Endodermal cell (in vitro differentiated cells): ENCODE measurements at places on chromosomes 12 and 14. TPM values are rescaled to one million over a fixed set of nuclear protein-coding genes. Genes with fewer than 3 reads are reported as not detected.

PIK3C2G gene
- 0.16 TPM in 1 of 2 replicates, not detected in the other for total RNA-seq

STAC3 gene
- total RNA-seq = 5.3 and 5.9 TPM in 2 replicates

DPPA3 gene
- total RNA-seq = 4.0 and 4.6 TPM in 2 replicates

HIP1R gene
- 16.9 to 26.0 TPM (median 24.9 TPM) in 3 replicates for total RNA-seq

FAM181A gene
- not detected in 2 replicates for total RNA-seq

EXOC3L4 gene
- total RNA-seq = 2.1 and 3.6 TPM in 2 replicates

XPOT gene
- total RNA-seq = 83.4 to 108 TPM (median 100 TPM) in 3 replicates

NFE2 gene
- 2.0 and 2.7 TPM in 2 replicates for total RNA-seq

FOXG1 gene
- 0.07 to 0.63 TPM (median 0.19 TPM) in 3 replicates for total RNA-seq

GRCh38 chr12:57148469-57149244 lies 1.2 kb upstream of the LRP1-AS start:
- no peak for DNase-seq
- H3K27me3 ChIP-seq = no peaks in the 10 kb centered on the region
- H3K4me3 ChIP-seq = no peak overlapping the region
- H3K36me3 ChIP-seq = peaks cover 62% of the 10 kb centered on the region
- no peak overlapping the region for H3K27ac ChIP-seq
- H3K4me1 ChIP-seq = peaks cover 26% of the 10 kb centered on the region

DNA sequence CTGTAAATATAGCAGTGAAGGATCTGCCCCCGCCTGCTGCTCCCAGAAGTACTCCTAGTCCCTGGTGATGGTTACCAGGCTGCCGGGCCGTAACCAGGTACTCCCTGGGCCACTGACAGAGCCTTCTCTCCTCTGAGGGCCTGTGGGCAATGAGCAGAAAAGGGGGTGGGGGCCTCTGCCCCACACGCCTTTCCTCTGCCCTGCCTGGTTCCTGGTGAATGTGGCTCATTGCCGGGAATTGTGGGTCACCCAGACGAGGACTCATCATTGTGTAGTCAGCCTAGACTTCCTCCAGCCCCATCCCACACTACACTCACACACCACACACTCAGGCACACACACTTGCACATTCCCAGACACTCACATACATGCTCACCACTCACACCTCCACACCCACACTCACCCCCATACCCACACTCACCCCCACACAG lies 35.7 kb upstream of the ACTN1 start:
- peaks cover 10% of the 10 kb centered on the region for H3K4me1 ChIP-seq
- H3K27me3 ChIP-seq = no peaks in the 10 kb centered on the region
- no peak overlapping the region for H3K4me3 ChIP-seq
- DNase-seq = no peak
- no peak overlapping the region for H3K27ac ChIP-seq
- no peaks in the 10 kb centered on the region for H3K36me3 ChIP-seq

GRCh38 chr12:52630599-52631200 lies 12.3 kb upstream of the KRT73 start:
- H3K36me3 ChIP-seq = no peaks in the 10 kb centered on the region
- H3K4me1 ChIP-seq = no peaks in the 10 kb centered on the region
- peaks cover 34% of the 10 kb centered on the region for H3K27me3 ChIP-seq
- no peak overlapping the region for H3K27ac ChIP-seq
- no peak overlapping the region for H3K4me3 ChIP-seq

GRCh38 chr12:76308866-76309265 lies 39.3 kb downstream of the BBS10 start:
- no peak overlapping the region for H3K4me3 ChIP-seq
- no peak for DNase-seq
- no peak overlapping the region for H3K27ac ChIP-seq
- H3K27me3 ChIP-seq = no peaks in the 10 kb centered on the region
- H3K4me1 ChIP-seq = no peaks in the 10 kb centered on the region
- H3K36me3 ChIP-seq = no peaks in the 10 kb centered on the region

DNA sequence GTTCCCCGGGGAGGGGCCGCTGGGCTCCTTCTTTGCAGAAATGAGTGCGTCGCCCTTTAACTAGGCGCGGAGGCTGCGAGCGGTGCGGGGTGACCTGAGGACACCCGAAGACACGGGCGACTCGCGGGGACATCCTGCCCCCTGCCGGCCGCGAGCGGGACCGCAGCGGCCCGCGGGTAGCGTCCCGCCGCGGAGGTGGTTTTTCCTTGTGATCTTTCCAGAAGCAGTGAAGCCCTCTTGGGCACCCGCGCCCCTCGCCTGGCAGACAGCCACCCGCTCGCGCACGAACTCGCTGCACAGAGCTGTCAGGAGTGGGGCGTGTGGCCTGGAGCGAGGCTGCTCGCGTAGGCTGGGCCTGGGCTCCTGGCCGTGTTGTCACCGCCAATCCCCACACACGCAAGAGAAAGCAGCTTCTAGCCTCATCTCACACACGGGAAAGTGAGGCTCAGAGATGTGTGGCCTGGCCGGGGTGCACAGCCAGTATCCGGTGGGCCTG lies 67.2 kb downstream of the DIO3 start:
- H3K36me3 ChIP-seq = no peaks in the 10 kb centered on the region
- peak; percentile 93 for DNase-seq
- H3K4me3 ChIP-seq = no peak overlapping the region
- H3K27me3 ChIP-seq = peaks cover 3% of the 10 kb centered on the region

GRCh38 chr12:75959060-75959459 lies 72.5 kb downstream of the PHLDA1 start:
- H3K27ac ChIP-seq = no peak overlapping the region
- H3K27me3 ChIP-seq = no peaks in the 10 kb centered on the region
- no peak for DNase-seq
- peaks cover 10% of the 10 kb centered on the region for H3K4me1 ChIP-seq
- no peak overlapping the region for H3K4me3 ChIP-seq

- H3K4me1 ChIP-seq = no peaks in the 10 kb centered on the region
- no peak for DNase-seq
- no peak overlapping the region for H3K4me3 ChIP-seq
- no peaks in the 10 kb centered on the region for H3K27me3 ChIP-seq
- no peak overlapping the region for H3K27ac ChIP-seq
These were observed 164.5 kb upstream of the DYRK2 start for GRCh38 chr12:67483871-67484554.

- no peak overlapping the region for H3K27ac ChIP-seq
- H3K27me3 ChIP-seq = no peaks in the 10 kb centered on the region
- H3K4me1 ChIP-seq = peaks cover 3% of the 10 kb centered on the region
- no peak for DNase-seq
These were observed 15.8 kb upstream of the ANKRD9 start for GRCh38 chr14:102525219-102525928.

- DNase-seq = no peak
- H3K27ac ChIP-seq = no peak overlapping the region
- no peak overlapping the region for H3K4me3 ChIP-seq
- H3K27me3 ChIP-seq = no peaks in the 10 kb centered on the region
- H3K4me1 ChIP-seq = no peaks in the 10 kb centered on the region
These were observed 111.7 kb upstream of the MIS18BP1 start for GRCh38 chr14:45364565-45365156.

DNA sequence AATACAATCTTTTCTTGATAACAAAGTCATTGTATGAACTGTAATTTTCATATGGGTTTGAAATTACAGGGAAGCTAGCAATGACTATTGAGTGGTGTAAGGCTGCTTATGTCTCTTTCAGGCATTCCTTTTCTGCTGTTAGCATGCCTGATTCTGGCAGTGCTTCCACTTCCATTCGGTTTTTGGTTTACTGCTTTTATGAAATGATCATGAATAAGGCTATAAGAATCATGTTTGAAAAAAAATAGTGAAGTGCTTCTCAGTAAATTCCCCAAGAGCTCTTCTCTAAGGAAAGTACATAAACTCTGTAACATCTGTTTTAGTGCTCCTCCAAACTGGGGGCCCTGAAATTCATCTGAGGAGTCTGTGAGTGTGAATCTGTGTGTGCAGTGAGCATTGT lies 434.0 kb upstream of the RGS6 start:
- DNase-seq = no peak
- H3K36me3 ChIP-seq = no peaks in the 10 kb centered on the region
- H3K27me3 ChIP-seq = no peaks in the 10 kb centered on the region
- no peak overlapping the region for H3K27ac ChIP-seq
- H3K4me3 ChIP-seq = no peak overlapping the region
- H3K4me1 ChIP-seq = no peaks in the 10 kb centered on the region

DNA sequence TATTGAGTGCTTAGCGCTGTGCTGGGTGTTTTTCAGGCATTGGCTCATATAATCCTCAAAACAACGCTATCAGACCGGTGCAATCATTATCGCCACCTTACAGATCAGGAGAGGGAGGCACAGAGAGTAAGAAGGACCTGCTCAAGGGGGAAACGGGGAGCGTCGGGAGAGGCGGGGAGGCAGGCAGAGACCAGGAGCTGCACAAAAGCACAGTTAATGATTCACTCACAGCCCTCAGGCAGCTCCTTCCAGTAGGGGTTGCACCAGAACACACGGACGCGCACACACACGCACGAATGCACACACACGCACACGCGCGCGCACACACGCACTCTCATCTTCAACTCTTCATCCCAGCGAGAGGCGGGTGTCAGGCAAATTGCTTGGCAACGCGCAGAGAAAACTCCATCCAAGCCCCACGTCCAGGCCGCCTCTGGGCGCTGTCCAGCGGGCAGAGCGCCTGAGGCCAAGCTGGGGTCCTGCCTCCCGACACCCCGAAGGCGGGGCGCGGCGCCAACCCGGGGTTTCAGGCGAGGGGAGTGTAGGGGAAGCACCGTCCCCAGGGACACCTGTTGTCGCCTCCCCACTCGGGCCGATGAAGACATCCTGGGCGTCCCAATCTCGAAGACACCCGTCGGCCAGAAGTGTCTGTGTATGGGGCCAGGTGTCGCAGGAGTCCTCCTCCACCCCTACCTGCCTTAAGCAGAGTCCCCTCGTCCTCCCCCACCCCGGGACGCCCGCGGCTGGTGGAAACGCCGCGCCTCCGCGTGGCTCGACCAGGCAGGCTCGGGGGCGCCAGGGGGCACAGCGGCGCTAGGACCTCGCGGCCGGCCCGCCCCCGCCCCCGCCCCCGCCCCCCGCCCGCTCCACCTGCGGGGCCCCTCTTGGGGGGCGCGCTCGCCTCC lies 35.5 kb upstream of the STON2 start:
- DNase-seq = peak; percentile 90
- no peaks in the 10 kb centered on the region for H3K36me3 ChIP-seq
- no peak overlapping the region for H3K27ac ChIP-seq

DNA sequence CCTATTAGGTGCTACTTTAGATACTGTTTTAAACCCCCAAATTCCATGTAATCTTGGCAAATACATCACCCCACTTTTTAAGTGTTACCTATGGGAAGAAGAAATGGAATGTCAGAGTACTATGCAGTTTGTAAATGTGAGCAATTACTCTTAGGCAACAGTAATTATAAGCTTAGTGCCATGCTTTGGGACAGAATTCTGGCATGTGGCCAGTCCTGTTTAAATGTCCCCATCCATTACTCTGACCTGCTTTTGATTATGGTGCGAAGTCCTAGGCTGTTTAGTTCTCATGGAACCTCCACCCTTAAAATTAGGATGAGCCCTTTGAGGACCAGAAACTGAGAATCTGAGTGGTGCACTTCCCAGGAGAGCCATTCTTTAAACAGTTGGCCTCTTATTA lies 321.4 kb upstream of the RGS6 start:
- no peak for DNase-seq
- H3K4me3 ChIP-seq = no peak overlapping the region
- H3K27ac ChIP-seq = no peak overlapping the region
- no peaks in the 10 kb centered on the region for H3K27me3 ChIP-seq
- H3K4me1 ChIP-seq = peaks cover 7% of the 10 kb centered on the region

GRCh38 chr14:34093883-34094282 lies 143.0 kb upstream of the EGLN3 start:
- no peak overlapping the region for H3K4me3 ChIP-seq
- H3K27ac ChIP-seq = no peak overlapping the region

DNA sequence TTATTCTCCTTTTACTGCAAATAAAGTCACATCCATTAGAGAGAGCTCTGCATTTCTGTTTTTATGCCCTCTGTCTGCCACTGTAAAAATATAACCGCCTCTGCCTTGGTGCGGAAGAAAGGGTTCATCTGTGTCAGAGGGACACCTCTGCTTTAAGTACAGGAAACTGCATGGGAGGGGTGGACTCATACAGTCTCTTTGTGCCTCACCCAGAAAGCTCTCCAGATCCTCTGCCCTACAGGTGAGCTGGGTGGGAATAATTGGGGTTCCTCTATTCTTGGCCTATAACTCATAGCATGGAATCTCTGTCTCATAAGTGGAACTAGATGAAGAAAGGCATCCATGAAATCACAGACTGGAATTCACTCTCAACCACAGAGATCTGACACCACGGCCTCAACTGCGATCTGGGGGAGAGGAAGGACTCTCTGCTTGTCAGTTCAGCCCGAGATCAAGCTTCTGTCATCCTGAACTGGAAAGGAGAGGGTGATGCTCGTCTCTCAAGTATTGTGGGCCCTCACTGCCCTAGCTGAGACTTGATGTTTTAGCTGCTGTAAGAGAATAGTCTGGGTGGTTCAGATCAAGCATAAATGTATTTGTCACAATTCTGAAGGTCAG lies 702.3 kb downstream of the TMEM121 start:
- H3K4me3 ChIP-seq = no peak overlapping the region
- H3K36me3 ChIP-seq = no peaks in the 10 kb centered on the region
- H3K4me1 ChIP-seq = no peaks in the 10 kb centered on the region
- H3K27me3 ChIP-seq = no peaks in the 10 kb centered on the region
- DNase-seq = no peak

- H3K4me1 ChIP-seq = no peaks in the 10 kb centered on the region
- H3K4me3 ChIP-seq = no peak overlapping the region
- no peak overlapping the region for H3K27ac ChIP-seq
- DNase-seq = peak; percentile 30
- H3K36me3 ChIP-seq = no peaks in the 10 kb centered on the region
- no peaks in the 10 kb centered on the region for H3K27me3 ChIP-seq
These were observed 26.7 kb downstream of the SERPINA1 start for GRCh38 chr14:94361682-94362081.

DNA sequence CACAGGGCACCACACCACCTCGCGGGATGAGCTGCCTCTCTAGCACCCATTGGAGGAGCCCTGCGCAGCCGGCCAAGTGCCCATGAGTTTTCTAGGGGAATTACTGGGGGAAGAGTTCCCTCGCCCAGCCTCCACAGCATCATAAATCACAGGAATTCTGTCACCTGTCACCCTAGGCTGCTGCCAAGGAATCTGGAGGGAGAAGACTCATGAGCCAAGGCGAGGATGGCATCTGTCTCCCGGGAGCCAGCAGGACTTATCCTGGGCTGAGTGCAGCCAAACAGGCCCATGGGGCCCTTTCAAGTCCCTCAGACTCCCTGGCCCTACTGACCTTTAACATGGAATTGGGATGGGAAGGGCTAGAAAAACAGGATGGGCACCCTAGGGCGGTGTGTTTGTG lies 7.8 kb upstream of the OTUB2 start:
- H3K36me3 ChIP-seq = no peaks in the 10 kb centered on the region
- H3K4me3 ChIP-seq = no peak overlapping the region
- H3K27ac ChIP-seq = no peak overlapping the region
- peaks cover 5% of the 10 kb centered on the region for H3K27me3 ChIP-seq

- H3K36me3 ChIP-seq = no peaks in the 10 kb centered on the region
- H3K27me3 ChIP-seq = no peaks in the 10 kb centered on the region
- no peak overlapping the region for H3K27ac ChIP-seq
- H3K4me3 ChIP-seq = no peak overlapping the region
These were observed 12.1 kb upstream of the GALNT16 start for GRCh38 chr14:69247676-69248440.
